ENCODE measurements at places on chromosomes 4 and X.
A peak's percentile ranks its signal among the peaks of the same experiment; 100 is the strongest.

DNA sequence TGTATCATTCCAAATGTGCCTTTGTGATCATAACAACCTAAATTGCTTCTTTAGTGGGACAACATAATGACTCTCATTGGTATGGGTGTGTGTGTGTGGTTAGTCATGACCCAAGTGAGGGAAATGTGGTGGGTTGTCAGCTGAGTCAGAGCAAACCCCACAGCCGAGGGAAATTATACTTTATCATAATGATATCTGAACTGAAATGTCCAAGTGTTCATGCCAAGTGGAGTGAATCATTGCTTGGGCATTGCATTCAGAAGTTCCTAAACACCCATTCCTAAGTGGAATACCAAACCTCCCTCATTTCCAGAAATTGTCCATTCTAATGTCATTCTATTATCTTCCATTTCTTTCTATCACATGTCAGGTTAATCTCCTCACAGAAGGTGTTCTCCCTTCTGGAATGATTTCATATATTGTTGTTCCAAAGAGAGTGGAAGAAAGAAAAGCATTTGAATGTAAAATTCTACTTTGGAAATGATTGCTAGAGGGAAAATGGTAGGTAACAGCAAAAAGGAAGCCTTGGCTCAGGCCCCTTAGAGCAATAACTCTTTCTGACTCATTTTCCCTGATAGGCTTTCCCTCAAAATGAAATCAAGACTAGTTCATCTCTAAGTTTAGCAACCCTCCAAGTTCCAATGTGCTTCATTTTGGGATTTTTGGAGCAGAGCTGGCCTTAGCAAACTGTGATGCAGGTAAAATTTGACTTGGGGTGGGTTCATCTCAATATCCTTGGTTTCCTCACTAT is 230.7 kb upstream of the KCNIP4 start:
- no peak for DNase-seq

DNA sequence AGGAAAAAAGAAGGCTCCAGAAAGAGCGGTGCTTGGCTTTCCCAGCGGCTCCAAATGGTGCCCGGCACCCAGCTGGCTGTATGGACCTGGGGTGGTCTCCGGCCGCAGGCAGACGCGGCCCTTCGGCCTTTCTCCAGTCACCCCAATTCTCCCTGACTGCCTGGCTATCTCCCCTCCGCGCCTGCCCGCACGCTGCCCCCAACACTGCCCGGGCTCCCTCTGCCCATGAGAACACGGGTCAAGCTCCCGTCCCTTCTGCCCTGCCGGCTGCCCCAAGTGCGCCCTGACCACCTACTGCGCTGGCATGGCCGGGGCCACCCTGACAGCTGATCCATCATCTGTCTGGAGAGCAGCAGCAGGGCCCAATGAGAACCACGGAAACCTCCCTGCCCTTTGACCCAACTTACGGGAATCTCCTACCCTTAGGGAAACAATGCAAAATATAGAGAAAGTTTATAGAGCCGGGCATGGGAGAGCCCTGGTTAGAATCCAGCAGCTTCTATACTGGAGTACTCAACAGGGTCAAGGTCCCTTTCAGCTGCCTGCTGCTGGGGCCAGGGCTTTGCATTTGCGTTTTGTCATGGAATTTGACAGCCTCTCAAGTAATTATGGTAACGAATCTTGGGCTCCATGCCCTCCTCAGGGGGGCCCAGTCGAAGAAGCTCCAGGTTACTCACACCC is 1.2 kb upstream of the FAM3A start:
- DNase-seq: no peak

- no peak for DNase-seq
Observed at GRCh38 chrX:12984603-12985319, 9.9 kb downstream of the TMSB4X start.

DNA sequence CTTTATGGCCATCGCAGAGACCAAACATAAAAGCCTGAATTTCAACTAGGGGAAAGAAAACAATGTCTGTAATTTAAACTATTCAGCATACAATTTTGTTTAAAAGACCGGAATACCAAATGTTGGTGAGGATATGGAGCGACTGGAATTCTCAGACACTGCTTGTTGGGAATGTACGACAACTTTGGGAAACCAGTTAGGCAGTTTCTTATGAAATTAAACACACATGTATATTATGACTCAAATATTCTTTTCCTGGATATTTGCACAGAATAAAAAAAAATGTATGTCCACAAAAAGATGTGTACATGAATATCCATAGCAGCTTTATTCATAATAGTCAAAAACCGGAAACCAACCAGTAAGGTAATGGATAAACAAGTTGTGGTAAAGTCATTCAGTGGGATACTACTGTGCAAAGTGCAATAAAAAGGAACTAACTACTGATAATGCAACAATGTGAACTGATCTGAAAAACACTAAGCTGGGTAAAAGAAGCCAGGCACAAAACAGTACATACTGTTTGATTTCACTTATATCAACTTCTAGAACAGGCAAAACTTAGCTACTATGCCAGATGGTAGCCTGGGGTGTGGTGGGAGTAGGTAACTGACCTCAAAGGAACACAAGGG is 152.7 kb upstream of the FTHL17 start:
- DNase-seq: no peak

GRCh38 chr4:76199664-76200211 is 13.9 kb downstream of the SCARB2 start:
- DNase-seq: peak; percentile 93

GRCh38 chr4:137923494-137923893 is 318.7 kb downstream of the SLC7A11 start:
- DNase-seq: no peak

DNA sequence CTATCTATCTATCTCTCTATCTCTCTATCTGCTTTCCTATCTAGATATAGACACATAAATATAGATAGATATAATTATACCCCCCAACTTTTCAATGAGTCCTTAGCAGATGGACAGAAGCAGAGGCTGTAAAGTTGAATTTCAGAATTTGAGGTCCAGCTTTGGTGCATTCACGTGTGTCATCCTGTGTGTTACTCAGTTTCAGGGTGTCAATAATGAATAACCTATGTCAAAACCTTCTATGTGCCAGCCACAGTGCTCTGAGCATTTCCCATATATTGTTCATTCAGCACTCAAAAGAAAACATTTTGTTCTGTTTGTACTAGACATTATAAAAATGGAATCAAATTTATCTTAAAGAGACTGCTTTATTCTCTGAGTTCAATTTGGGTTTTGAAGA is 310.0 kb downstream of the ARHGAP24 start:
- no peak for DNase-seq

GRCh38 chr4:55346851-55347255 is 811 bp downstream of the SRD5A3 start:
- DNase-seq: no peak

- DNase-seq: no peak
Observed at GRCh38 chr4:125321709-125322365, 7.1 kb downstream of the FAT4 start.

DNA sequence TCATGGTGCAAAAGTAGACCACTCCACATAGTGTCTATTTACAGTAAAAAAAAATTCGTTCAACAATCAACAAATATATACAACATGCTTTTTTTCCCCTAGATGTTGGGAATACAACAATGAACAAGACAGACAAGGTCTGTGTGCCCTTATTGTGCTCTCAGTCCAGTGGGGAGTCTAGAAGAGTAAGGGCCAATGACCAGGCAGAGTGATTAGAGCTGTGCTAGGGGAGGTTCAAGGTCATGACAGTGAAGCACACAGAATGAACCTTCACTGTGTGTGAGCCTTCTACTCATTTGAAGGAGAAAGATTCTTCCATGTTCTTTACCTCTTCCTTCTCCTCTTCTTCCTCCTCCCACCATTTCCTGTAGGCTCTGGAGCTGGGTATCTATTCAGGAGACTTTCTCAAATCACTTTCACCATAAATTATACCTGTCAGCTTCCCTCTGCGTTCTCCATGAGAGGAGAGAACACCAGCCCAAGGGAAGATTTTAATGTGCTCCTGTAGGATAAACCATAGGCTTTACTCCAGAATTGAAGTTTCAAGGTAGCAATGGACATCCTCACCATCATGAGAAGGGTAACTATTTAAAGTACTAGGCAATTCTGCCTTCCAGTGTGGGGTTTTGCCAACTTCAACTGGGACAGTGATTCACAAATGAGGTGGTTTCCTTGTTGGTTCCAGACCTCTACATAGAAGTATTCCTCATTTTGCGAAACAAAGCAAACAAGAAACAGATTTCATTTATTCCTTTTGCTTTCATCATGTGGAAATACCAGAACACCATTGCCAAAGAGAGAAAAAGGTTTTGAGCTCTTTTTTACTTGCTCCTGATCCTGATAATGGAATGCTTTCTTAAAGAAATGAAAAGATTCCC is 246.9 kb upstream of the GPC4 start:
- DNase-seq: no peak

GRCh38 chr4:30756553-30756952 is 36.4 kb downstream of the PCDH7 start:
- no peak for DNase-seq

GRCh38 chr4:151624626-151625565 is 135.9 kb downstream of the GATB start:
- DNase-seq: peak; percentile 62

- no peak for DNase-seq
Observed at GRCh38 chr4:153191795-153192363, 12.4 kb upstream of the TRIM2 start.

- no peak for DNase-seq
Observed at GRCh38 chr4:69735119-69735518, 25.3 kb downstream of the SULT1B1 start.

- DNase-seq: no peak
Observed at GRCh38 chr4:124212815-124213630, 499.5 kb downstream of the ANKRD50 start.

DNA sequence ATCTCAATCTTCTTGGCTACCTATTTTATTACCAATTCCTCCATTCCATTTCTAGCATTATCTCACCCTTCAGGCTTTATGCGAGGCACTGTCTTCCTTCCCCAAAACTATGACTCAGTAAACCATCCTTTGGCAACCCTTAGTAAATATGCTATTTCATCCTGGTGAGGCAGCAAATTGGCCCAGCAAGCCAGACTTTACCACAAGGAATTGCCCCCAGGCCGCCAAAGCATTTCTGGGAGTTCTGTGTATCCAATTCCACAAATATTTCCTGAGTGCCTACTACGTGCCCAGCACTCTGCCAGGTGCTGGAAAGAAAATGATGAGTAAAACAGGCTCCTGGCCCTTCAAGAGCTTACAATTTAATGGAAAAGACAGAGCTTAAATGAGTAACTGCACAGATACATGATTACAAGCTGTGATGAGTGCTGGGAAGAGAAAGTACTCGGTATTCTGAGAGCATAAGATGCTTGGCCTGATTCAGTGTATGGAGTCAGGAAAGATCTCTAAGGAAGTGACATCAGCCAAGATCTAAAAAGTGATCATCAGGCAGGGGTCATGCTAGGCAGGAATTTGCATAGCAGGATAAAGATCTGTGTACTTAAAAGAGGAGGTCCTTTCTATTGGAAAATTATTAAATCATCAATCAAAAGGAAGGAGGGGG is 193.8 kb downstream of the ADAMTS3 start:
- no peak for DNase-seq

DNA sequence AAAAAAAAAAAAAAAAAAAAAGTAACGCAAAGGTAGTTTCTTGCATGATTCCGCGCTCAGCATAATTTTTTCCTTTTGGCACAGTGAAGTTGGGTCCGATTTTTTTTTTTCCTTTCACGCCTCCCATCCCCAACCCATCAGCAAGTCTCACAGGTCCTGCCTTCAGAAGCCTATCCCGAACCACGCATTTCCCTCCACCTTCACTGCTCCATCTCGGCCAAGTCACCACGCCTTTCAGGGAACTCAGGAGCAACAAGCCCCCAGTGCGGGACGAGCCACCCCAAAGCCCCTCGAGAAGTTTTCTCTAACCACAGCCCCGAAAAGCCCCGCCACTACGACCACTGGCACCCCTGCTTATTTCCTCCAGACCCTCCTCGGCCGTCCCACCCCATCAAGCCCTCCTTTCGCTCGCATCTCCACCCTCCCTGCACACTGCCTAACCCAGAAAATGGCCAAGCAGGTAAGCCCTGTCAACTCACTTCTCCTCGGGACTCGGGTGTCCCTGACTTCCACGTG is 1.0 kb downstream of the SLBP start:
- DNase-seq: no peak

- DNase-seq: no peak
Observed at GRCh38 chrX:48022738-48023137, 15.9 kb downstream of the SPACA5 start.

- DNase-seq: no peak
Observed at GRCh38 chrX:26032111-26032912, 105.8 kb upstream of the MAGEB18 start.

DNA sequence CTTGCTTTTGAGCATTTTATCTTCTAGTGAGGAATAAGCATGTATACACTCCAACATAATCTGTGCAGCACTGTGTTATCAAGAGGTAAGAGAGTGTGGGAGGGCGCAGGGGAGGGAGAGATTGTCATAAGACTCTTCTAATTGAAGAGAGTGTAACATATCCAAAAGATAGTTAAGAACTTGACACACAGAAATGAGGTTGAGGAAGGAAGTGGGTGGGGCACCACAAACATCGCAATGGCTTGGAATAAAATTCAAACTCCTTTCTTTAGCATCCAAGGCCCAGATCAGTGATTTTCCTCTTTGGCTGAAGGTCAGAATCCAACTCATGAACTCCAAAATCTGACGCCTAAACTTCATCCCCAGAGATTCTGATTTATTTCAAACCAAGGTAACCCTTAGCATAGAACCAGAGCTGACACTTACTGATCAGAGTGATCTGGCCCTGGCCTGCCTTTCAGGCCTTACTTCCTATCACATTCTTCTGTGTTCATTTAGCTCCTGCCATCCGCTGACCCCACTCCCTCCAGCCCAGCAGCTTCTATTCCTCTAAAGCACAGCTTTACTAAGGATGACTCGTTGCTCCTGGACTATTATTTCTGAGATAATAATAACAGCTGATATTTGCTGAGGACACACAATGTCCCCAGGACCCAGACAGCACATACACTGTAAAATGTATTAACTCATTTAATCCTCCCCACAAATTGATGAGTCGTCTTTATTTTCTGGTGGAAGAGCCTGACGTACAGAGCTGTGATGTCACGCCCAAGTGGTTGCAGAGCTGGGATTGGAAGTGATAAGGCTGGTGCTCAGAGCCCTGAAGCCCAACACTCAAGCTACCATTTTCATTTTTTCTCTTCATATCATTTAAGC is 10.6 kb upstream of the CTSO start:
- no peak for DNase-seq

GRCh38 chrX:134013524-134013923 is 28.1 kb upstream of the GPC3 start:
- no peak for DNase-seq
